ENCODE measurements at places on chromosomes 6 and 20.

GRCh38 chr6:157777344-157777743 lies 45.7 kb upstream of the SNX9 start:
- DNase-seq = no peak

GRCh38 chr6:90230548-90231215 lies 66.0 kb downstream of the BACH2 start:
- DNase-seq = no peak

DNA sequence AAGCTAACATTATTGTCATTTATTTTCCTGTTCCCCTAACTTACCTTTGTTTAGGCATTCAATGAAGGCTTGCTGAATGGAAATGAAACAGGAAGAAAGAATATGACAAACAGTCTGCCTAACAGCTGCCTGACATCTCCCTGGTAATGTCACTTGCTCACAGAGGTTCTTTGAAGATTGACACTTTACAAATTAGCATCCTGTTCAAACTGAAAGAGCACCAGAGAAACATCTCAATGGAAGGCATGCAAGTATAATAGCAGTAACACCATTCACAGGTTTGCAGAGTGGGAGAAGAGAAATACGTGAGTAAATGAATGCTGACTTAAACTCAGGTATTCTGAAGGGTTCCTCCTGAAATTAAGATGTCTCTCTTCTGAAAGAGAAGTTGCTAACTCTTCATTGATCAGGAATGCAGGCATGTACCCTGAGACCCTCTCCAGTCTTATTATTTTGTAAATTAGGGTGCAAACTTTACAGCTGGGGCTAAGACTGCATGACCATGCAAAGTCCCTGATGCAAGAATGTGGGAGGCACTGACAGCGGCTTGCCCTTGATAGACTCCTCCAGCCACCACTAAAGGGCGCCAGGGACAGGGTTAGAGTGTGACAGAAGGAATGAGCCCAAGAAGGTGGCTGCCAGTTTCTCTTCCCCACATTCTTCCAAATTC lies 1.3 kb upstream of the SMLR1 start:
- no peak for DNase-seq

DNA sequence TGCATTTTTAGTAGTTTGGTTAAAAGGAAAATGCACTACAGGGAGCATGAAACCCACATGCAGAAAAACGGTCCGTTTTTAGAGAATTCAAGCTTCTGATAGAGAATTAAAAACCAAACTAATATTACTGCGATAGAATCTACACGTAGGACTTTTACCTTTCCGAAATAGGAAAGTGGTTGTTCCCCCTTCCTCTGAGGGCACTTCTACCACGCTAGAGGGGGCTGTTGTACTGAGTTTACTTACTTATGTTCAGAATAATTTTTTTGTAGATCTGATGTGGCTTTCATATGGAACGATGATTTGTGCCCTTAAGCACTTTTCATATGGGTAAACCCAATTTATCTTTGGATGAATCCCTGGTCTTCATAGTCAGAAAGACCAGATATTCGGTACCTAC lies 264.3 kb upstream of the PLN start:
- DNase-seq = no peak

GRCh38 chr6:14444295-14444972 lies 326.9 kb downstream of the CD83 start:
- DNase-seq = no peak

- DNase-seq = no peak
Observed at GRCh38 chr20:23082846-23083552, 3.1 kb downstream of the CD93 start.

GRCh38 chr6:15420959-15421438 lies 175.1 kb downstream of the JARID2 start:
- DNase-seq = no peak

GRCh38 chr6:112821476-112821875 lies 474.3 kb downstream of the RFPL4B start:
- no peak for DNase-seq

DNA sequence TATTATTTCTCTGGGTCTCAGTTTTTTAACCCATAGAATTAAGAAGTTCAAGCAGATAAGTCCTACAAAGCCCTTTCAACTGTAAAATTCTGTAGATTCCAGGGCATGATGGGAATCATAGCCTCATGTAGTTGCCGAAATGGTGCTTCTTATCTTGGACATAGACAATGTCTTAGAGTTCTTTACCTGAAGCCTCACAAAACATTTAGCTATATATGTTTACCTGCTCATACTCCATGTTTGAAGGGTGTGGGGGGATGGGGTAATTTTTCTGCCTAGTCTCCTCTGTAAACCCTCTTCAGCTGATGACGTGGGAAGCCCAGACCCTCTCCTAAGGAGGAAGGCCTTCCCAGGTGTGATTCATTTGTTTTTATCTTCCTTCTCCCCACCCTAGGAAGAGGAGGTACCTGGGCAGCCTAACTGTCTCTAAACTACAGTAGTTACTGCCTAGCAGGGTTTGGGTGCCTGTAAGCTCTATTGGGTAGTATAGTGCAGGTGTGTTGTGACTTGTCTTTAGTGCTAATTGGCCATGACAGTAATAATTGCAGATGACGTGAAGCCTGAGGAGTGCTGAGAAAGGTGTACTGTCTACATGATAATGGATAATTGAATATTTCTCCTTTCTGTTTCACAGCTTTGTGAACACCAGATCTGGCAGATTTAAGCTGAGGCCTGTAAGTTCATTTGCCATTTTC lies 230.8 kb downstream of the TFAP2B start:
- no peak for DNase-seq

- DNase-seq = no peak
Observed at GRCh38 chr6:13281686-13282085, 46.7 kb downstream of the TBC1D7 start.

GRCh38 chr6:12024699-12025434 lies 12.8 kb downstream of the HIVEP1 start:
- no peak for DNase-seq

GRCh38 chr20:272718-273117 lies 15.2 kb downstream of the DEFB132 start:
- DNase-seq = no peak

DNA sequence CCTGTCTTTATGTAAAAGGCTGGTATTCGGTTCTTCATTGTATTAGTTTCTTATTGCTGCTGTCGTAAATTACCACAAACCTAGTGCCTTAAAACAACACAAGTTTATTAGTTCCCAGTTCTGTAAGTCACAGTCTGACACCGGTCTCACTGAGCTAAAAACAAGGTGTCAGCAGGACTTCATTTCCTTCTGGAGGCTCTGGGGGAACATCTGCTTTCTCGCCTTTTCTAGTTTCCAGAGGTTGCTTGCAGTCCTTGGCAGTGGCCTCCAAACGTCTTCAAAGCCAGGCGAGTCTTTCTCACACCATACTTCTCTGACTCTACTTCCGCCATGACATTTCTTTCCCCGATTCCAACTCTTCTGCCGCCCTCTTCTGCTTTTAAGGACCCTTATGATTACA lies 43.0 kb upstream of the ZFAND3 start:
- no peak for DNase-seq

GRCh38 chr6:148869585-148869984 lies 122.8 kb downstream of the UST start:
- no peak for DNase-seq

- no peak for DNase-seq
Observed at GRCh38 chr20:1209447-1210387, 6.5 kb downstream of the C20orf202 start.

DNA sequence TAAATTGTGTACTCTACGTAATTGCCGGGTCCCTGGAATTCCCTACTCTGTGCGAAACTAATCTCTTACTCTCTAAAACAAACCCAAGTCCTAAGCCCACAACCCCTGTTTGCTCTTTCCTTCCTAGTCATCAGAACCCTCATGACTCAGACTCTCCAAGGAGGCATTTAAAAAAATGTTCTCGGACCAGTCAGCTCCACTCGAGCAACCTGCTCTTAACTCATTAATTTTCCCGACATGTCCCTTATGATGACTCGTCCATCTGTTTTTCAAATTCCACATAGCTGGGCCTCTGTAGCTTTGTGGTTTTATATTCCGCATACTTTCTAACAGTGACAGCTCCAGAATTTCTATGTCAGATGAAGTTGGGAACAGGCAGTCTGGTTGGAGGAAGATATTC lies 2.6 kb upstream of the MUC22 start:
- no peak for DNase-seq

GRCh38 chr20:6007529-6008103 lies 46.2 kb downstream of the LRRN4 start:
- DNase-seq = no peak

DNA sequence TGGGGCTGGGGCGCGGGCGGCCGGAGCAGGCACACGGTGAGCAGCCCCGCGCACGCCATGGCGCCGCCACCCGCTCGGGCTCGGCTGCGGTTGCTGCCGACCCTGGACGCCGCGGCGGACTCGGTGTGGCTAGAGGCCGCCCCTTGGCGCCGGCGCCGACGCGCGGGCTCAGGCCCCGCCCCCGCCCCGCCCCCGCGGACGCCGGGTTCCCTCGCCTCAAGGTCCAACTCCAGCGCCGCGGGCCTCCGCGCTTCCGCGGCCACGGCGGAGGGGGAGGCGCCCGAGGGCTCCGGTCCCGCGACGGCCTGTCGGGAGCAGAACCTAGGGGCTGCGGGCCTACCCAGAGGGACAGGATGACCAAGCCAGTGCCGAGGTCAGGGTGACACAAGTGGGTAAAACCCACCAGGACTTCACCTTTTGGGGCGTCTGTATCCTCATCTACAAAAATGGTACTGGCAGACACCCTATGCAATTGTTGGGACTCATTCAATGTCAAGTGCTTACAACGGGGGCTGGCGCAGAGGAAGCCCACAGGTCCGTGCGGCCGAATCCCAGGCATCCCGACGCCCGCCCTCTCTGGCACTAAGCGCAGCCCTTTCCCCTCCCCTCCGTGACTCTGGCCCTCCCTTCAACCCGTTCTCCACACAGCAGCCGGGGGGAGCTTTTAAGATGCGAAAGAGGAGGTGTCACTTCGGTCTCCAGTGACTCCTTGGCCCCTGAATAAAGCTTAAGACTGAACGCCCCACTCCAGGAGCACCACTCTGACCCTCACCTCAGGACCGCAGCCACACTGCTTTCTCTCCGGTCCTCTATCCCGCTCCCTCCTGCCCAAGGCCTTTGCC lies at the start of gene NECAB3:
NECAB3 (minus strand) TSS at position 135 of the 842 bp plus-strand sequence; CDS start at position 59, 76 bp downstream.
- DNase-seq = peak; percentile 12
